ENCODE measurements at places on chromosomes 3 and 15.

- DNase-seq, result no peak
Observed at GRCh38 chr3:101011136-101011535, 17.9 kb upstream of the ABI3BP start.

DNA sequence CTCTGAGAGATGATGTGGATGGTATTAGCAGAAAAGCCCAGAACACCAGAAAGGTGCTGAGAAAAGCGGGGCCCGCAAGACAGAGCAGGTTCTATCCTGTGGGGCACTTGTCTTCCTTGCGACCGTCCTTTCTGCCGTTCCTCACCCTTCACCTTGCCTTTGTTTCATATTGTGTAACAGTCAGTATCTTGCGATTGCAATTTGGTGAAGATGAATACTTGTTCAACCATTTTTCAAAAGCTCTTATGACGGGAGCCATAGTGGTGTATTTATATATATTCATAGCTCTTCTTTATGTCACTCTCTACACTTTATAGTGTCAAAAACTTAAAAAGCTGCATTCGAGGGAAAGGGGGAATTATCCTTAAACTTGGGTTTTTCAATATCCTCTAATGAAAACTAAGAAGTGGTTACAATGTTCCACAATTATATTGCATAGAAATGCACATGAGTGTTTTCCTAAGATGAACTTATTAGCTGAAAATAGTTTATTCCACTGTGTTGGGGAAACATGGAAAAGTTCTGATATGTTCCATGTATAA, 797 bp downstream of the MAP3K13 start:
- no peak for DNase-seq

GRCh38 chr3:20096135-20096685, 56.0 kb downstream of the KAT2B start:
- DNase-seq, result no peak

DNA sequence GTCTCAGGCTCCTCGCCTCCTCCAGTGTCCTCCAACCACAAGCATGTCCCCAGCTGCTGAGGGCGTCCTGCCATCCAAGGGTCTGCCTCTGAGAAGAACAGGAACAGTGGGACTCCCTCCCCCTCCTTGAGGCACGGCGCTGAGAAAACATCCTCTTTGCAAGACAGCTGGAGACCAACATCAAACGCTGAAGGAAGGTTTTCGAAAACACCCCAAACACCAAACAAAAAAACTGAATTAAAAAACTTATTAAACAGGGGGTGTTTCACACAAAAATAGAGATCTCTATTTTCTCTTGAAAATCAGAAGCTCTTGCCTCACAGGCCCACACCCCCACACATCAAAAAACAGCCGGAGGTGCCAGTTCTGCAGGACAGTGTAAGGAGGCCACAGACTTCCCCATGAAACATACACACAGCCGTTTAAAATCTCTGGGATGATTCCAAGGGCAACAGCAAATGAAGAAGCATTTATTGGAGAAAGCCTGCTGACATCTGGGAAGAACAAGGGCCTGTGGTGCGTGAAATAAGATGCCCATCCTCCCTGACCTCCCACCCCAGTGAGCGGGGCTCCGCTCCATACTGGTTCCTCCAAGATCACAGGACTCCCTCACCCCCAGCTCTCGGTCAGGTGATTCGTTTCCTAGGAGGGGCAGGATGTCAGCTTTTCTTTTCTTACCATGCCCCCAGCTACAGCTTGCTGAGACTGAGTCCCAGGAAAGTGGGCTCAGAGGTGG, 71.3 kb downstream of the NUP210 start:
- no peak for DNase-seq

- DNase-seq, result no peak
Observed at GRCh38 chr3:194536871-194537637, 50.3 kb upstream of the ATP13A3 start.

- DNase-seq, result peak; percentile 67
Observed at GRCh38 chr15:80804970-80805495, 25.9 kb downstream of the CEMIP start.

DNA sequence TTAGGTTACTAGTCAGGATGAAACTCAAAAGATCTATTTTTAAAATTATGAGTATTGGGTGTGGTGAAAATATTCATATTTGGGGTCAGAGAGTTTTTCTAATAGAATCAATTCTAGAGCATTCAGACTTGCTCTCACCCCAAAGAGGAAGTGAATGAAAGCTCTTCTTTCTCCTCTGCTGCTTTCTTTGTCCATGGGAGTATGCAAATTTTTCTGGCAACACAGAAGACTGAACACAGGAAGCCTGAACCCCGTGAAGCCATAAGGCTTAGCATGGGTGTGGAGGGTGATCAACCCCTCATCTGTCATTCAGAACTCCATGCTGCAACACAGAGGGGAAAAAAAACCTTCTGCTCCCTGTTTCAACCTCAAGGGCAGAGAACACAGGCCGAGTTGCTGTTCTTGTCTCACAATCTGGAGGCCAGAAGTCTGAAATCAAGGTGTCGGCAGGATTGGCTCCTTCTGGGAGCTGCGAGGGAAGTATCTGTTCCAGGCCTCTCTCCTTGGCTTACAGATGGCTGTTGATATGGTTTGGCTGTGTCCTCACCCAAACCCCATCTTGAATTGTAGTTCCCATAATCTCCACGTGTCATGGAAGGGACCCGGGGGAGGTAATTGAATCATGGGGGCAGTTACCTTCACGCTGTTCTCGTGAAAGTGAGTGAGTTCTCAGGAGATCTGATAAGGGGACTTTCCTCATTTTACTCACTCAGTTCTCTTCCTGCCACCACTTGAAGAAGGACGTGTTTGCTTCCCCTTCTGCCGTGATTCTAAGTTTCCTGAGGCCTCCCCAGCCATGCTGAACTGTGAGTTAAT, 33.7 kb upstream of the CD47 start:
- peak; percentile 86 for DNase-seq

- DNase-seq, result no peak
Observed at GRCh38 chr3:77304700-77305021, 264.8 kb downstream of the ROBO2 start.

DNA sequence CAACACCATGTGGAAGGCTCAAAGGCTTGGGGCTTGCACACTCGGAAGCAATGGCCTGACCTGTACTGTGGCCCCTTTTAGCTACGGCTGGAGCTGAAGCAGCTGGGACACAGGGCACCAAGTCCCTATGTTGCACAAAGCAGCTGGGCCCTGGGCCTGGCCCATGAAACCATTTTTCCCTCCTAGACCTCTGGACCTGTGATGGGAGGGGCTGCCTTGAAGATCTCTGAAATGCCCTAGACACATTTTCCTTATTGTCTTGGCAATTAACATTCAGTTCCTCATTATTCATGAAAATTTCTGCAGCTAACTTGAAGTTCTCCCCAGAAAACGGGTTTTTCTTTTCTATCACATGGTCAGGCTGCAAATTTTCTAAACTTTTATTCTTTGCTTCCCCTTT, 85.6 kb upstream of the ALDH1A3 start:
- no peak for DNase-seq

DNA sequence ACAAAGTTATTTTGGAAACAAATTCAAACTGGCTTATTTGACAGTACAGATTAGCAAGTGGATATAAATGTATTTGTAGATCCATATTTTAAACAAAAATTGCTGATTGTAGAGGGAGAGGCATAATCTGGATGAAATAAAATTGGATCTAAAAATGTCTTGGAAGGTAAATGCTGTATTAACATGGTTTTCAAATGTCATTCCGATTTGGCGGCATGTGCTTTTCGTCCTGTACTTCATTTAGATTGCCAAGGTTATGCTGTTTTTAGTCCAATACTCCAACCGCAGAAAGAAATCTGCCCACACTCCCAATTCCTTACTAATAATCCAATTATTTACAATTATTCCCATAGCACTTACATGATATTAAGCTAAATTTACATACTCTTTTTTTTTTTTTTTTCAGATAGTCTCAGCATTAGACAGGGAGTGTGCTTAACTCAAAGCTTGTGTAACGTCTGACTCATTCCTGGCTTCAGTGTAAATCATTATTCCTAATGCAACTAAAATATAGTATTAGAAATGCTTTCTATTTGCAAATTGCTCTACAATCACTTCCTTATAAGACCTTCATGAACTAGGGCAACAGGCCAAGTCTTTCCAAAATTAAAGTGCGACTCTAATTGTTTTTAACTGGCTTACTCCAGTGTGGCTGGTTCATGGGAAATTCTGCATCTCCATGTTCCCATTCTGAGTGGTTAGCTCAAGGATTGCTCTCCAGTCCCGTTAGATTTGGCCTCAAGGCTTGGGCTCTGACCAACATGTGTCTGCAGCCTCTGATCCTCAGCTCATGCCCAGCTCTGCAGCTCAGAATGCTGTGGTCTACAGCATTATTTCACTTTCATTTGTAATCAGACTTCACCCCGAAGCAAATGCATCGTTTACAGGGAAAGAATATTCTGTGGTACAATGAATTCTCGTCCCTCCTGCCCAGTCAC, 103.9 kb downstream of the FBN1 start:
- no peak for DNase-seq

DNA sequence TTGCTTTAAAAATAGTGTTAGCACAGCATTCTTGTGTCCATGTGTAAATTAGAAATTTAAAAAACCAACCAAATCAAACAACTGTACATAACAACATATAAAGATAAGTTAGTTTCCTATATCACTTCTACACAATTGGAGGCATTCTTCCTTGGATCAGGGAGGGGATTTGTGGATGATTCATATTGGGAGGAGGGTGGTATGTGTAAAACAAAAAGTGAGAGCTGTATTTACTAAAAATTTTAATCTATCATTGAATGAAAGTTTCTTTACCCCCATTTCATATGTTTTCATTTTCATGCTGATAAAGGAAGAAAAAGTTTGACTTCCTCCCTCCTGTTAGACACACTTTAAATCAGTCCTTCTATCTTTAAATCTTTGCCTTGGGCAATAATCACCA, 325.0 kb downstream of the SATB1 start:
- DNase-seq, result no peak

- no peak for DNase-seq
Observed at GRCh38 chr3:20310629-20311028, 124.6 kb upstream of the SGO1 start.
